ENCODE measurements at places on chromosomes 2 and 18.

DNA sequence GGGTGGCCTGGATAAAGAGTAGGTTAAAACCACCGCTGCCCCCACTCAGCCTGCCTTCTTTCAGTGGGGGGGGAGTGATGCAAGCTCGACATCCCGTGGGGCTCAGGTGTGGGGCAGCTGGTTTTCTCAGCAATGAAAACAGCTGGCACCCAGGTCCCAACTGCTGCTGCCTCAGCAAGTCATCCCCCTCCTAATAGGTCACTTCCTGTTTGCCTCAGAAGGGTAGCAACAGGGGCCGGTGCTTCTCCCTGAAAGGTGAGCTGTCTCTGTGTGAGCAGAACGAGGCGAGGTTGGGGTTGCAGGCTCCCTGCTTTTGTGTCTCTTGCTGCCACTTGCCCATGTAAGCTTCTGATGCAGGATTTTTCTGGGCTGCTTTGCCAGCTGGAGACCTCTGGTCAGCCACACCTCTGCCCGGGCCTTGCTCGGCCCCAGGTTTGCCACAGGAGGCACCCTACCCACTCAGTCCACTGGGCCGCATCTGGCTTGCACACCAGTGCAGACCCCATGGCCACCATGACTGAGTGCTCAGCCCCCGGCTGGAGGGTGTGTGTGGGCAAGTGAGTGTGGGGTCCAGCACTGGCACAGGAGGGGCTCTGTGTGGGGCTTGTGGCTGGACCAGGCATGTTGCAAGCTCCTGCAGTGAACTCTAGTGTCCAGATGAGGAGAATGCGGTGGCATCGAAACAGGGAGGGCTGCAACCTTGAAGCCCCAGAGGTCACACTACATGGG lies 11.5 kb upstream of the ASB1 start:
- DNase-seq, result no peak

- no peak for DNase-seq
Observed at GRCh38 chr18:48032876-48033789, 102.7 kb upstream of the SMAD2 start.

DNA sequence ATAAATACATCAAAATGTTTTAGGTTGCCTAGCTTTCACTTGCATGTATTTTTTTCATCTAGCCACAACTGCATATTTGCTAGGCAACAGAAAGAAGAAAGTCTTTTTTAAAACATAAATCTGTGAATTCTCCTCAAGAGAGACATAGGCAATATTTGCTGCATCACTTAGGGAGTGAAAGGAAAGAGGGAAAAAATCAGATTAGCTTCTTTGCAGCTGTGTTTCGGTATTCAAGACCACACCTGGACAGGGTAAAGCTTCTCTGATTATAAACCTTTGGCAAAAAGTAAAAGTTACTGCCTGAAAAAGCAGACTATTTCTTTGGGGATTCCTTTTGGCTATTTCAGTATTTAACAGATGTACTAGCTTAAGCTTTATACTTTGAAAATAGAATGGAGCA lies 280.9 kb upstream of the ZSWIM2 start:
- no peak for DNase-seq

DNA sequence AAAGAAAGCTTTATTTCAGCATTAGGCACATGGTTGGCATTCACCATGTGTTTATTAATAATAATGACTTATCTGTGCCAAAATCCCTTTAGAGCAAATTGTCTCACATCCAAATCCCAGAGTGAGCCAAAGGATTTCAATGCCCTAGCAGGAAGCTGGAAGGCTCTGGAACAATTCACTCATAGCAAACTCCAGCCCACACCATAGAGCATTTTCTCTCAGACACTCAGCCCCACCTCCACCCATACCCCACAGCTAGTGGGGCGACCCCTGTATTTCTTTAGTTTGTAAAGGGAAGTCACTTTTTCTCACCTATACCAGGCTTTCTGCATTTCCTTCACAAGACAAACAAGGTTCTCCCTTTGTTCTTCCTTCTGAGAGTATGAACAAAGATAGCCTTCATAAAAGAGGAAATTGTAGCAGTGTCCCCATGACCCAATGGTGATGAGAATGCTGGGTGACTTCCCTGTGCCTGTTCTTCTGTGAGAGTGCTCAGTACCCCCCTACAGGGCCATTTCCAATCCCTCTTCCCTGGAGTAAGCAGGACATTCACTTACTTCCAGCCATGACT lies 100.1 kb upstream of the APCDD1 start:
- DNase-seq, result no peak

GRCh38 chr2:88627055-88627855 lies at the start of gene EIF2AK3:
Gene EIF2AK3 (minus strand): TSS chr2:88627464. CDS start chr2:88627274, 190 bp downstream.
- DNase-seq, result peak; percentile 96

DNA sequence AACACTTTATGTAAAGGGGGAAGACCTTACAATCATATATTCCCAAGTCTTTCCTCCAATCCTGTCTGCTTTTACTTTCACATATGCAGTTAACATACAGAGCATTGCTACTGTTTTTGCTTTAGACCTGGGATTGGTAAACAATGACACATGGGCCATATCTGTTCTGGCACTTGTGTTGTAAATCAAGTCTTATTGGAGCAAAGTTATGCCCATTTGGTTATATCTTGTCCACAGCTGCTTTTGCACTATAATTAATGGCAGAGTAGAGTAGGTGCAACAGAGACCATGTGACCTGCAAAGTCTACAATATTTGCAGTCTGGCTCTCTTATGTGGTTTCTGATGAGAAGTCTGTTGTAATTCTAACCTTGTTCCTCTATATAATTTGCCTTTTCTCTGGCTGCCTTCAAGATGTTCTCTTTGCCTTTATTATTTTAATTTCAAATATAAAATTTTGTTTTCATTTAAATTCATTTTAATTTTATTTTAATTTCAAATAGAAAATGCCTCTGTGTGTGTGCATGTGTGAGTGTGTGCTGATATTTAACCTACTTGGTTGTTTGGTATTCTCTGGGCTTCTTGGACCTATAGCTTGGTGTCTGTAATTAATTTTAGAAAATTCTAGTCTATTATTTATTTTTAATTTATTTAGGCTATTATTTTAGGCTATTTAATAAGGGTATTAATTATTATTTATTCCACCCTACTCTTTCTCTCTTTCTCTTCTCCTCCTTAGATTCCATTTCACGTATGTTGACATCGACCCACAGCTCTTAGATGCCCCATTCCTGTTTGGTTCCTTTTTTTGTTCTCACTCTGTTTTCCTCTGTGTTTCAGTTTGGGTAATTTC lies 16.8 kb upstream of the LPIN1 start:
- no peak for DNase-seq

DNA sequence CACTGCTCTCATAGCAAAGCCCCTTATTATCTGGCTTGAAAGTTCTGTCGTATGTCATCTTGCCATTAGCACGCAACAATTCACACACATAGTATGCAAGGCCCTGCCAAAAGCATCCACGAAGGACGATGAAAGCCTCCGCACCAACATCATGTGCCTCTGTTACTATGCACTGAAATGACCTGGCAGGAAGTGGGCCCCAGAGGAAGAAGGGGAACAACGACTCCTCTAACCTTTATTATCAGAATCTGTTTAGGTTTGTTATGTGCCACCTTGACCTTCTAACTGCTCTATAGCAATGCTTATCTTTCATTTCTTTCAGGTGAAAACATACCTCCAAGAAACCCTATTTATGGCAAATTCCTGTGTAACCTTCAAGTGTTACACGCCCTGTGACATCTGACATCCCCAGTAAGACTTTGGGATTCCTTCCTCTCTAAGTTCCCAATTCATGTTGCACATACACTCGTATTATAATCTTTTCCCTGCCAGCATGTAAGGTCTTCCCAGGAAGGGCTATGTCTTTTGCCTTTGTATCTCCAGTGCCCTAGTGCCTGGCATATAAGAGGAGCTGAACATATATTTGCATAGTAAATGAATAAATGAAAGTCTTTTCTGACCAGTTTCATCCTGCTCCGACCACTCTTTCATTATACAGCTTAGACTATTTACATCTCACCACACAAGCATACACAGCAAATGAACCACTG lies 7.0 kb upstream of the NDUFV2 start:
- DNase-seq, result no peak

GRCh38 chr18:74519320-74520095 lies 14.8 kb upstream of the CNDP1 start:
- no peak for DNase-seq

GRCh38 chr2:201622306-201622970 lies 20.9 kb downstream of the TMEM237 start:
- no peak for DNase-seq

- DNase-seq, result no peak
Observed at GRCh38 chr2:37601569-37601968, 69.9 kb downstream of the CDC42EP3 start.

DNA sequence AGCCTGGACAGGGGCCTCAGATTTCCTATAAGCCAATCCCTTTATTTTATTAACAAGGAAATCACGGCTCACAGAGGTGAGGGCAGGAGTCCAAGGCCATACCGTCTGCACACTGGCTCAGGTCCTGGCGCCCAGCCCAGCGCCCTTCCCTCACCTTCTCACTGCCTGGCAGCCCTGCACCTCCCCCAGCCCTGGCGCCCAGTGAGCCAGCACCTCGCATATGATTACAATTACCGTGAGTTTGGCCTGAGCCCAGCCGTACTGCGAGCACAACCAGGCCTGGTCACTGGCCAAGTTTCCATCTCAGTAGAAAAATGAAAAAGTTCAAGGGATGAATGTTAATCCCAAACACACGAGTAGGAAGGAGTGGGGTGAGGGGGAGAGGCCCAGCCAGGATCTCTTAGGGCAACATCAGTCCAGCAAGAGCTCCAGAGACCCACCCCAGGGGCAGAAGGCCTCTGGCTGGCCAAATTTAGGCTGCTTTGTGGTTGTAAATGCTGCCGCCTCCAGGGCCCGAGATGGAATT lies 68.4 kb downstream of the MCFD2 start:
- DNase-seq, result peak; percentile 62

- DNase-seq, result no peak
Observed at GRCh38 chr18:22624176-22624575, 206.5 kb upstream of the CTAGE1 start.

DNA sequence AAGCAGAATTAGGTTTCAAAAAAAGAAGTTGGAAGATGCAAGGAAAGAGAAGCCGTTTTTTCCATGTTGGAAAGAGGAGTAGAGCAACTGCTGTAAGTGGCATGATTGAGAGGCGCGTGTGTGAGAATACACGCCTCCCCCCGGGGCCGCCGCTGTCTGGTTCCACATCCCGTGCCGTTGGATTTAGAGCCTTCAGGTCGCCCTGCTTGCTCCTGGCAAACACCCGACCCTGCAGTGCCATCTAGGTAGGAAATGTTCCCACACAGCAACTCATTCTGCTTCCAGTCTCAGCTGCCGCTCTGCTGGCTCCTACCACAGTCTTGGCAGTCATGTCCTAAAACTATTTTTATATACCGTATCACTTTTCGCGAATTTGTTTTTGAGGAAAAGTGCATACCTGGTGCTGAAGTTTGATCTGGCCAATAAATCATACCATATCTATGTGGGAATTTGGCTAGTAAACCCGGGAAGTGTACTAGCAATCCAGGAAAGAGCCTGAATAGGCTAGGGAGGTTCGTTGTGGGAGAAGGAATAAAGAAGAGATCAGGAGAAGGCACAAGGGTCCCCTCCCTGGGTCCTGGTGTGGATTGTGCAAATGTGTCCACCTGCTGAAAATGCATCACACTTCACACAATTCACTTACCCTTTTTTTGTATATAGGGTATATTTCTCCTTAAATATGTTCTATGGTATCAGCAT lies 372.7 kb downstream of the FBXO15 start:
- DNase-seq, result peak; percentile 78

DNA sequence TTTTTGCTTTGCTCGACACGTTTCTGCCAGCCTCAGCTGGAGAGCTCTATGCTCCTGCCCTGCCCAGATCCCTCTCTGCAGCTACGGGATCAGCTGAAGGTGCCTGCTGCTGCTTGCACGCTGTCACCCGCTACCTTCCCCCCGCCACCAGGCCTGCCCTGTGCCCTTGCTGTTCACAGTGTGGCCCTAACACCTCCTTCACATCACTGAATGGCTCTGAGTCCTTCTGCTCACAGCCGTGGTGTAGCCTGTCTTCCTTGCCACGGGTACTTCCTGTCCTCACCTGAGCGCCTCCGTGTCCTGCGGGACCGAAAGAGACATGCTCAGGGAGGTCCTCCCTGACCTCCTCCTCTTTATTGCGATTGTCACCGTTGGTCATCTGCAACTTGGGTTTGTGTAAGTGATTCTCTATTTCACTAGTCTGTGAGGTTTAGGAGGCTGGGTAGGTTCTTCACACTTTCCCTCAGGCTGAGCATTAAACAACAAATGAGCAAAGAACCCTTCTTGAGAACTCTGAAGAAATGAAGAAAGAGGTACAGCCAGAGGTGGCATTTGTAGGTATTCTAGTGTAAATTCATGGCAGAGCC lies 127.5 kb downstream of the NCK2 start:
- DNase-seq, result no peak

DNA sequence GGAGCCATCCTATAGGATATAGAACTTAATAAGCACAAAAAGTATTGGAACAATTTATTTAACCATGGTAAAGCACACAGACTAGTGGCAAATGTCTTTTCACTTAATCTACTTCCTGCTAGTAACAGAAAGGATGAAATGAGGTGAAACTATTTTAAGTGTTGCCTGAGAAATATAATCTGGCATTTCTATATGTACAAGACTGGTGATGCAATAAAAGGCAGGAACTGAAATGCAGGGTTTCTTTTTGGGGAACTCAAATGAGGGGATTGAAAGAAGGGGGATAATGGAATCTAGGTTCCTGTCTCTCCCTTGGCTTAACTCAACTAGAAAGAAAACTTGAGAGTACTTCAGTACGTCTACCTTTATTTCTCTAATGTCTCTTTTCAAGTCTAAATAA lies 122.3 kb downstream of the MEMO1 start:
- DNase-seq, result no peak

DNA sequence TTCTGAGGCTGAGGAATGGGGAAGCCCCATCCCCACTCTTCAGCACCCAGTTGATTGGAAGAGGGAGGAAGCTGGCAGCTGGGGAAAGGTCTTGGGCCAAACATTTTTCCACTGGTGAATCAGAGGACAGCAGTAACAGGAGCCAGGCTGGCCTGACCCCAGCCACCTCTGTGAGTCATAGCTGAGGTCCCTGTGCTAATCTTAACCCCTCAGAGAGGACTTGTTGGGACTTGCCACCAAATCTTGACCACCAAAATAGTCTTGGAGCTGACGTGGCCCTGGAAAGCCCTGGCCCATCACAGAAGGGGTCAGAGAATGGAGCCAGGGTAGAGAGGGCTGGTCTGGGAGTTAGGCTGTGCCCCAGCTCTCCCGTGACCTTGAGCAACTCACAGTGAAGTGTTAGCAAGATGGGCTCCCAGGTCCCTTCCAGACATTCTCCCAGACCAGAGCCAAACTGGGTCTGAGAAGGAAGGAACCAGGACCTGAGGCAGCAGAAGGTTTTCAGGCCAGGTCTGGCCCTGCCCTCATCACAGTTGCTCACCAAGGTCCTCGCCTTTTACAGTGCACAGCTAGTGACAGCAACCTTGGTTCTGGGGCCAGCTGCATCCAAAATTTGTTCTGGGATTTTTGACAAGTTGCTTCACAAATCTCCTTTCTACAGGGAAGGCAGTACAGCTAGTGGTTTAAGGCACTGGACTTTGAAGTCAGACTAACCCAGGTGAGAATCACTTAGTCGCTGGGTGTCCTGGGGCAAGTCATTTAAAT lies 266.6 kb downstream of the CYP26B1 start:
- DNase-seq, result no peak

DNA sequence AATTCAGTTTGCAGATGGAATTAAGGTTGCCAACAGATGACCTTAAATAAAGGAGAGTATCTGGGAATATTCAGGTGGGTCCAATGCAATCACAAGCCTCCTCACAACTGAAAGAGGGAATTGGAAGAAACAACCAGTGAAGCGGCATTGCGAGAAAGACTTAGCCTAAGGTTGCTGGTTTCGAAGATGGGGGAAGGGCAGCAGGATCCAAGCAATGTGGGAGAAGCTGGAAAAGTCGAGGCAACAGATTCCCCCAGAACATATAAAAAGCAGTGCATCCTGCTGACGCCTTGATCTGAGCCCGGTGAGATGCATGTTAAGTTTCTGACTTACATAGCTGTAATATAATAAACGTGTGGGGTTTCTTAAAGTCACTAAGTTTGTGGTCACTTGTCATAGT lies 162.5 kb downstream of the NDUFA10 start:
- no peak for DNase-seq

All from NCI-H2107 (cell line).